Left cardiac atrium (tissue), 4 donors: ENCODE measurements at places on chromosomes 2 and 18.

DNA sequence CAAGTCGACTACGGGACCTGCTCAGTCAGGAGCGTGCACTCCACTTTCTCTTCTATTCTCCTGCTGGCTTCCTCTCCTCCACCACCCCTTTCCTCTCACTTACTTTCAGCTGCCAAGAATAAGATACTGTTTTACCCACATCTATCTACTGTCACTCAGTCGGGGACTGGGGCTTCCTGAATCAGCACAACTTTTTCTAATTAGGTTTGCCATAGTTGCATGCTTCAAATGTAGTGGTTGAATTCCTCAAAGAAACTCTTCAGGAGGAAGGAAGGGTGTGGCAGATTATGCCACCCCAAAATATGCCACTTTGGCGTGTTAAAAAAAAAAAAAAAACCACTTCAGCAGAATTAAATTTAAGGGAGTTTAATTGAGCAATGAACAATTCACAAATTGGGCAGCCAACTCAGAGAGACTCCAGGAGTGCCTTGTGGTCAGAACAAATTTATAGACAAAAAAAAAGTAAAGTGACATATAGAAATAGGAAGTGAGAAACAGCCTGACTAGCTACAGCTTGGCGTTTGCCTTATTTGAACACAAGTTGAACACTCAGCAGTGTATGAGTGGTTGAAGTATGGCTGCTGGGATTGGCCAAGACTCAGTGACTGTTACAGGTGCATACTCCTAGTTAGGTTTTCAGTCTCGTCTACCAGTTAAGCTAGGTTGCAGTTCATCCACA, 32.5 kb upstream of the RMDN2 start:
- no peak for DNase-seq

- no peak for DNase-seq
Measured at GRCh38 chr18:11992096-11992790, 10.9 kb downstream of the IMPA2 start.

GRCh38 chr2:212911011-212911410, 240.4 kb downstream of the IKZF2 start:
- no peak for DNase-seq

DNA sequence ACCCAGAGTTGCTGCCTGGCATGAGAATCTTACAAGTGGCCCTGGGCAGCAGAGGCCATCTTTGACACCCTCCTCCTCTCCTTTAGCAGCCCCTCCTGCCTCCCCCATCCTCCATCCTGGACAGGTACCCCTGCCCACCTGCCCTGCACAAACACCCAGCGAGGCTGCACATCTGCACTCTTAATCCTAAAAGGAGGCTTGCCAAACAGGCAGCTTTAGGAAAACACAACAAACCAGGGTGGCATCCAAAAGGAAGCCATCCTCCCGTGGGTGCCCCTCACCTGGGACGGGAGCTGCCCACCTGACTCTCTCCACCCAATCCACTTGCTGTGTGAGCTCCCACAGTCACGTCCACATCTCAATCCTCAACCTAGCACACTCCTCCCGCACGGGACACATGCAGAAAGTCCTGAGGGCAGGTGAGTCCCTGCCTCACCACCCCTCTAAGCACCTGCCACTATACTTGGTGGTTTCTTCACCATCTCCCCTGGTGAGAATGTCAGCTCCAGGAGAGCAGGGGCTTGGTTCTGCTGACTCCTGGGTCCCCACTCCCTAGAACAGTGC, 5.8 kb downstream of the BIN1 start:
- DNase-seq = no peak

DNA sequence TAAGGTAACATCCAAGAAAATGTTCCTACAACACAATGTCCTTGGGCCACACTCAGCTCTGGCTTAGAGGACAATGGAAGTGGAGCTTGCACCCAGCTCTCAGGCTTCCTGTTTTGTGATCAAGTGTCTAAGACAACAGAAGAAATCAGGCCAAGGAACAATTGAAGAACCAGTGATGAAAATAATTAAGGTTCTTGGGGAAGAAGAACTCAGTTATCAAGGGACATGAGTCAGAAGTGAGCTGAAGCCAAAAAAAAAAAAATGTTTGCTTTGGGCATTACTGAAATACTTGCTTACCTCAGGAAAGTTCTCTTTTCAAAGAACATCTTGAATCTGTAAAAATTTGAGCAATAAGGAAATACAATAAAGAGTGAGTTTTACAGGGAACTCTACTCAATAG, 299.0 kb downstream of the FBXO15 start:
- DNase-seq = no peak

DNA sequence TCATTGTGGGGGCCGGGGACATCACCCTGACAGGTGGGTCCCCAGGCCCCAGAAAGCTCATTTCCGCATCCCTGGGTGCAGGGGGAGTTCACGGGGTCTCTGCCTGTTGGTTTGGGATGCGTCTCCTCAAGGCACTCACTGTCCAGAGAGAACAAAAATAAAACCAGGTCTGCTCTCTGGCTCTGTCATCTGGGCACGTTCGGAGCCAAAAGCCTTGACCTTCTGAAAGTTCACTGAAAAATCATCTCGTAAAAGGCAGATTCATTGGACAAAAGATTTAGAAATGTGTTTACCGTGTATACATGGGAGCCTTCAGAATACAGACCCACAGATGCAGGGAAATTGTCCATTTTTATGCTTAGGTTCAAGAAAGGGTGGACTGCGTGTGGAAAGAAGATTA, 26.6 kb downstream of the MLPH start:
- no peak for DNase-seq

DNA sequence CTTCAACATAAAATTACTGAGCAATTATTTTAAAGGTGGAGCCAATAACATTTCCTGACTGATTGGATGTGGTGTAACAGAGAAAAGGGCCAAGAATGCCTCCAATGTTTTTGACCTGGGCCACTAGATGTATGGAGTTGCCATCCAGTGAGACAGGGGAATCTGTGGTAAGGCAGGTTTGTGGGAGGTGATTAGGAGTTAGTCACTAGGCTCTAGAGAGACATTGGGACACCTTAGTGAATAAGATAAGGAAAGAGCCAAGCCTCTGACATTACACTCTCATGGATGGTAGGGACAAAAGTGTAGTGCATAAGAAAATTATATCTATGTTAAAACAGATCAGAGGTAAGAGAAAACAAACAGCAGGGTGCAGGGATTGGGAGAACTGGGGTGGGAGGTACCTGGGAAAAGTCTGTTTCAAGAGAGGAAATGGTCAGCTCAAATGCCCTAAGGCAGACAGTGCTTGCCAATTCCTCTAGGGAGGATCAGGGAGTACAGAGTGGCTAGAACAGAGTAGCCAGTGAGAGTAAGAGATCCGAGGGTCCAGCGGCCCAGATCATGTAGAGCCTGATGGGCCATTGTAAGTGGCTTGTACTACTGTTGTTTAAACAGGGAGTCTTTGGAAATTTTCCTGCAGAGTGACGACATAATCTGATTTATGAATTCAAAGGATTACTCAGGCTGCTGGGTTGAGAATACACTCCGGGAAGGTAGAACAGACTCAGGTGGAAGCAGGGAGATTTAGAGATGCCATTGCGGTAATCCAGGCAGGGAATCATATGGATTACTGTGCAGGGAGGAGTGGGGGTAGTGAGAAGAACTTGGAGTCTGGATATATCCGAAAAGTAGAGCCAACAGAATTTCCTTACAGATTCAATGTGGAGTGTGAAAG, 45.7 kb upstream of the CUL3 start:
- DNase-seq = no peak

- DNase-seq = no peak
Measured at GRCh38 chr2:105582952-105583660, 161.6 kb upstream of the NCK2 start.

GRCh38 chr2:196409376-196409775, 230.1 kb upstream of the CCDC150 start:
- DNase-seq = no peak

DNA sequence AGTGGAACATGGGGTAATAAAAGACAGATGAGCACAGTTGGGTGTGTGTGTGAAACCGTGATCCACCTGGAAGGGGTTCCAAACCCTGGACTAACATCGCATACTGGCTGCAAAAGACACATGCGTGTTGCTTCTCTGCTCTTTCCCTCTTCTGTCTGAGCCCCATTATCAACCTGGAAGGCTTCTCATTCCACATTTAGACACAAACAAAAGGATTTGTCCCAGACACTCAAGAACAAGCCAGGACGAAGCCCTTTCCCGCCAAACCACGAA, 7.0 kb upstream of the SP9 start:
- DNase-seq = no peak

- no peak for DNase-seq
Measured at GRCh38 chr2:60415814-60416213, 137.6 kb downstream of the BCL11A start.
